Islet precursor cell (in vitro differentiated cells): ENCODE measurements at places on chromosomes 2 and 18.
A peak's percentile ranks its signal among the peaks of the same experiment; 100 is the strongest.

GRCh38 chr2:233990261-233990798, 60.2 kb upstream of the SPP2 start:
- DNase-seq = peak; percentile 29

GRCh38 chr2:56531668-56532420, 348.1 kb downstream of the CCDC85A start:
- no peak for DNase-seq

DNA sequence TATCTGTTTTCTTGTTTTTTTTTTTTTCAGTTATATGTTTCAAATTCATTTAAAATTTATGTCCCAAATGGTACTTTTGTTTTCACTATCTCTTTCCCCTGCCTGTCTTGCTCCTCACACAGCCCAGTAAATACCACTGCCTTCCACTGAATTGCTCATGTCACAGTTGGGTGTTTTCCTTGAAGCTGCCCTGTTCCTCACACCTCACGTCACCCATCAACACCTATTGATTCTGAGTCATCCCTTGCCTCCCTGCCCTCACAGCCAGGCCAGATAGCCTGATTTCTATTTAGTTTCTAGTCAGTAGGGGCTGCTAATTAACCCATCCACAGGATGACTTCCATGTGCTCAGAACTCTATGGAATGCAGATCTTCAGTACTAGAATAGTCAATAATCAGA, 25.3 kb downstream of the FSHR start:
- no peak for DNase-seq

DNA sequence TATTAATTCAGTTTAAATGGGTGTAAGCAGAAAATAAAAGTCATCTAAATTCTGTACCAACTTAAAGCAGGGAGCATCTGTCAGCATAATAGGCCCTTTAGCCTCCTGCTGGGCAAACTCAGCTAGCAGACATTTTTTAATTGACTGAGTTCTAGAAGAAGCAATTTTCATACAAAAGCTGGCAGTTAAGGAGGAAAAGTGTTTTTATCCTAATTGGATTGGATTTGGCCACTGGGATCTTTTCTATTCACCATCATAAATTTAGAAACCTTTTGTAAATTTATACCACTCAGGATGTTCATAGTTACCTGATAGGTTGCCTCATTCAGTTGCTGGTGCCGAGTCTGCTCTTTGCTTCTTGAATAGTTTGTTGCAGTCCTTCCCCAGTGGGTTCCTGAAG, 262.7 kb upstream of the FSIP2 start:
- no peak for DNase-seq

DNA sequence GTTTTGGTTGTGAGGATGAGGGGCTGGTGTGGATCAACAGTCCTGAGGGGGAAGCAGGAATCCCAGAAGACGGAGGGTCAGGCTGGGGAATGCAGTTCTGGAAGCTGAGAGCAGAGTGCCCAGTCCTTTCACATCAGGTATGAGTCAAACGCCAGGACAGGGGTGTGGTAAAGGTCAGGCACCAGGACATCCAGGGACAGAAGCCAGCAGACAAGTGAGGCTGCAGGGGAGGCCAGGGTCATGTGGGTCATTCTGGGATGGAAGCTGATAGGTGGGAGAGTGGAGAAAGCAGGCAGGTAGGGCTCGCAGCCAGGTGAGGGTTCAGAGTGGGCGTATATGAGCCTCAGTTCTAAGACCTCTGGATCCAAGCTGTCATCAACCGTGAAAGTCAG, 12.8 kb upstream of the GNLY start:
- DNase-seq = peak; percentile 92

DNA sequence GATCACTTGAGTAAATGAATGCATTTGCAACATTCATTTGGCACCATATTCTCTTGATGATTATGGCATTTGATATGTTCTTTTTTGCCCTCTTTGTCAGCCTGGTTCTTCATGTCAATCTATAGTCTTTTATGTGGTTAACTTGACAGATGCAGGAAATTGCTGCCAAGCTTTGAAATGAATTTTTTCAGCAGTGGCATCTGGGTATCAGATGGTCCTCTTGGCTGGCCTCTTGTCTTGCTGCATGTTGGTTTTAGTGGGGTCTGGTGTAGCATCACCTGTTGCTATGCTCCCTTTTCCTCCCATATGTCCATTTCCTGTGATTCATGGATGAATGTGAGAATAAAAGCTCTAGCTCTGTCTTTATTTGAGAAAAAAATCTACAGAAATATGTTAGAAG, 119.9 kb downstream of the DPP4 start:
- DNase-seq = no peak

DNA sequence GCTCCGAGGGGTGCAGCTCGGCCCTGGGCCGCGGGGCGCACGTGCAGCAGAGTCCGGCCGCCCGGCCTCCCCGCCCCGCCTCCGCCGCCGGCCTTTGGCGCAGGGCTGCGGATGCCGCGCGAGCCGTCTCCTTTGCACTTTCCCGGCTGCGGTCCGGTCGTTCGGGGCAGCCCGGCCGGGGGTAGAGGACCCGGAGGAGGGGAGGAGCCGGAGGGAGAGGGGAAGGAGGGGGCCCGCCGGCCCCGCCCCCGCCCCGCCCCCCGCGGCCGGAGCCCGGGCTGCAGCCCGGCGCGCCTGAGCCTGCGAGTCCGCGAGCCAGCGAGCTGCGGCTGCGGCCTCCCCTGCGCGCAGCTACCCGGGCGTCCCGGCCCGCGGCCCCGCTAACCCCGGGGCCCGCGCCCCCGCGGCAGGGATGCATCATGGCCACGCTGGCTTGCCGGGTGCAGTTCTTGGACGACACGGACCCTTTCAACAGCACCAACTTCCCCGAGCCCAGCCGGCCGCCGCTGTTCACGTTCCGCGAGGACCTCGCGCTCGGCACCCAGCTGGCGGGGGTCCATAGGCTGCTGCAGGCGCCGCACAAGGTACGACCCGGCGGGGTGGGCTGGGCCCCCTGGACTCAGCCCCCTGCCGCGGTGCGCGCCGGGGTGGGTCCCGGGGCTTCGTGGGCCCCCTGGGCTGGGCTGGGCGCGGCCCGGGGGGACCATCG, at the start of gene FHOD3:
FHOD3 (plus strand) TSS at position 297 of the 709 bp plus-strand sequence; CDS start at position 420, 123 bp downstream.
- DNase-seq = peak; percentile 91

DNA sequence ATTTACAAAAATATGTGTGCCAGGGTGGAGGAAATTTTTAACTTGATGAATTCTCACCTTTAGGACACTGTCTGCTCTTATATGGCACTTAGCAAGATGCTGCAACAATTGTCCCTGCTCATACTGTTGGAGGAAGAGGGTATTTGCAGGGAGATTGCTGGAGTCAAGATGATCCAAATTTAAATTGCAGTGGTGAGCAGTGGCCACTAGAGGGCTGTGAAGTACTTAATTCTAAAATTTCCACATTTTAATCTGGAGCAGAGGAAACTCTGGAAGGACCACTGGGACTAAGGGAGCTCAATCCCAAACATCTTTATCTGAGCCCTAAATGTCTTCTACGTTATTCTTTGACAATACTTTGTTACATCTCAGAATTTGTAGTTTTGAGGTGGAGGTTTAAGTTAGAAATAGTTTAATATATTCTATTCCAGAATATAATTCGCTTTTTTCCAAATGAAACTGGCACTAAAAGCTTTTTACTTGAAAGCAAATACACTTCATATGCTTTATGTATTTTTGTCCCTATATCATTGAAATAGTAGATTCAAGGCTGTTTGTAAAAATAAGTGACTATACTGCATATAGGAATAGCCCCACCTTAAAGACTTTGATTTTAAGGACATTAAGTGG, 33.0 kb upstream of the PTH2R start:
- DNase-seq = peak; percentile 74

GRCh38 chr2:69214898-69215297, 172.1 kb downstream of the GFPT1 start:
- DNase-seq = no peak

GRCh38 chr18:11005528-11005927, 143.8 kb downstream of the PIEZO2 start:
- peak; percentile 88 for DNase-seq

- DNase-seq = no peak
Observed at GRCh38 chr2:147110317-147110716, 734.5 kb upstream of the ACVR2A start.

DNA sequence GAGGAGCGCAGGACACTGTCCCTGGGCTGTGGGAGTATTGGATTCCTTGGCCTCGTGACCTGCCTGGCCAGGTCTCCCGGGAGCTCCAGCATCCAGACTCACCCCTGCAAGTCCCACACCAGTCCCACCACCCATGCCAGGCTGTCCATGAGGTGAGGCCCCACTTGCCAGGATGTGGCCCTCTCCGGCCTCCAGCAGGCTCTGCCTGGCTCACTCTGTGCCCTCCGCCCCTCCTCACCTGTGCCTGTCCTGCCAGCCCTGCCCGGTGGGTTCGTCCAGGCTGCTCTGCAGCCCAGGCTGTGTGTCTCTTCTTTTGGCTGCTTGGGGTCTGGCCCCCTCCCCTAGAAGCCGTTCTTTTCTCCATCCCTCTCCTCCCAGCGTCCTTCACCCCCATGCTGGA, 436.8 kb upstream of the MYT1L start:
- DNase-seq = no peak

DNA sequence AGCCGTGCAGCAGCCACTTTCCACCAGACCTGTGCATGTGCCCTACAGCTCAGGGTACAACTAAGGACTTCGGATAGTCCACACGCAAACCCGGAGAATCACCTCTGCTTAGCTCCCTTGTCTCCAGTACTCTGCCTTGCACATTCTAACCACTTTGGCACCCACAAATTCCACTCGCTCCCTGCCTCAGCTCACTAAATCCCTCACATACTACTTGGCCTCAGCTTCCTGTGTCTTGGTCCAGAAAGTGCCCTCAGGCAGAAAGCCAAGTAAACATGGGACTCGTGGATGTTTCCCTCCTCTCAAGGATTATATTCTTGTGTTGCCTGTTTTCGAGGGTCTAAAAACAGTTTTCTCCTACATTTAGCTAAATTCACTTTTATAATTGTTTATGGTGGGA, 157.8 kb upstream of the DAPL1 start:
- peak; percentile 67 for DNase-seq

- no peak for DNase-seq
Observed at GRCh38 chr2:100832885-100833284, 12.9 kb downstream of the NPAS2 start.

- no peak for DNase-seq
Observed at GRCh38 chr2:227188292-227188691, 23.9 kb downstream of the COL4A3 start.

DNA sequence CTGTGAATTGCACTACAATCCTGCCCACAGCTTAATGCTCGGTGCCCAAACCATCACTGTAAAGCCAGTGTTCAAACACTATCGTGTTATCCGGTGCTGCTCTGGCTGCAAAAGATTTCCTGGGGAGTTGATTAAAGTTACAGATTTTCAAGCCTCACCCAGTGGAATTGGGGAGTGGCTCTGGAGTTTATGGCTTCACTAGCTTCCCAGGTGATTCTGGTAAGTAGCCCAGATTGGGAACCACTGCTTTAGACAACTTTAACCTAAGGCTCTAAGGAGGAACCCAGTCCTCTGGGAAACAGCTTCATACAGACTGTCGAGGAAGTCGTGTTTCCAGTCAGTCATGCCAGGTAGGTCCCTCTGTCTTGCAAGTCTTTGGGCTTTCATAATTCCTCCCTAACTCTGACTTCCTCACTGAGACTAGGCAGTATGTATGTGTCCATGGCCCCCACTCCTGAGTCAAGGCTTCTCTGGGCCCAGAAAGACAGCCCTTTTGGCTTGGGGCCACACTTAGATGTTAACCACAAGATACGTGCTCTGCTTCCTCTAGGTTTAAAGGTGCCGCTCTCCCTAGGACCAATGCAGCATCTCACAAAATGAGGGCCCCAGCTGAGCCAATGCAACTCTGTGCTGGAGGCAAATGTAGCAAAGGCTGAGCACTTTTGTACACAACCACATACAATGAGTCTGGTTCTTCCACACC, 299.7 kb downstream of the PRKCE start:
- DNase-seq = peak; percentile 29

DNA sequence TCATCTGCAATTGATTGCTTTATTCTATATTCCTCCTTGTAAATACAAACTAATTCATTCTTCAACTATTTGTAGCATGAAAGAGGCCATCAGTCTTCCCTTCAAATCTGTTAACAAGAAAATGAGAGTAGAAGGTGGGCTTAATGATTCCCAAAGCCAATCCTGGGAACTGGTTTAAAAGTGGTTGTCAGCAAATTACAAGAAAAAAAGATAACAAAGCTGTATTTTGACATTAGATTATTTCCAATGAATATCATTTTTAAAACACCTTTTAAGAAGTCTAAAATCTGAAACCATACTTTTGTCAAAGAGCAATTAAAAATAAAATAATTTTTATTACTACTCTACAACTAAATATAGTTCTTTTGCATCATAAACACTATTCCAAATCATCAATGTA, 139.2 kb downstream of the DYM start:
- no peak for DNase-seq

- DNase-seq = peak; percentile 90
Observed at GRCh38 chr2:76599732-76600368, 889.1 kb upstream of the GCFC2 start.

DNA sequence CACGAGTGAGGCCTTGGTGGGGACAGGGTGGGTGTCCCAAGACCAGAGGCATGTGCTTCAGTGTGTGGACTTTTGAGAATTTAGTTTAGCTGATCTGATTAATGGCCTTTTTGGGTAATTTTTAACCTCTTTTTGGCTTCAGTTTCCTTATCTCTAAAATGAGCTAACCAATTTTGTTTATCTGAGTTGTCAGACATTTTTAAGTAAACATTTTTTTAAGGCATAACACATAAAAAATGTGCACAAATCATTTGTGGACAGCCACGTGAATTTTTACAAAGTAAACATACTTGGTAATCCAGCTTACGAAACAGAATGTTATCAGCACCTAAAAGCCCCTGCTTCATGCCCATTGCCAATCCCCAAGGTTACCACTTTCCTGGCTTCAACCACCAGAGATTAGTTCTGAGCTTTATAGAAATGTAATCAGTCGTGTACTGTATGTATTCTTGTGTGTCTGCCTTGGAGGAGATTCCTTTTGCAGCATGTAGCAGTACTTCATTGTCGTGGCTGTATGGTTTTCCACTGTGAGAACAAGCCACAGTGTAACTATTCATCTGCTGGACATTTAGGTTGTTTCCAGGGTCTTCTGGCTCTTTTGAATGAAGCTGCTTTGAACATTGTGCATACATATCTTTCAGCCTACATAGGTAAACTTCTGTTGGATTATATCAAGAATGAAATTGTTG, 8.4 kb upstream of the INO80C start:
- no peak for DNase-seq

DNA sequence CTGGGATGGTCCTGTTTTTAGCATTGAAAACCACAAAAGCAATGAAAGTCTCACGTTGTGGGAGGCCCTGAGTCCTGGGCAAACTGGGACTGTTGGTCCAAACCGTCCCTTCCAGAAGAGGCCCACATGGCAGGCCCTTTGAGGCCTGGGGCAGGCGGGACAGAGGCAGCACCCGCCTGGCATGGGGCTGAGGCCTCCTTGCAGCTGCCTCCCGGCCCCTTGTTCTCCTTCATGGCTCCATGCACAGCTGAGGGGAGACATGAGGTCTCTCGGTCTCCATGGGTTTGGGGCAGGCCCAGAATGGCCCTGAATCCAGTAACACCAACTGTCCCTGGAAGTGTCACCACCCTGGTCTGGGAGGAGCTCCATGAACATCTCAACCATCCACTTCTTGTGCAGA, 61.9 kb downstream of the RRM2 start:
- no peak for DNase-seq

DNA sequence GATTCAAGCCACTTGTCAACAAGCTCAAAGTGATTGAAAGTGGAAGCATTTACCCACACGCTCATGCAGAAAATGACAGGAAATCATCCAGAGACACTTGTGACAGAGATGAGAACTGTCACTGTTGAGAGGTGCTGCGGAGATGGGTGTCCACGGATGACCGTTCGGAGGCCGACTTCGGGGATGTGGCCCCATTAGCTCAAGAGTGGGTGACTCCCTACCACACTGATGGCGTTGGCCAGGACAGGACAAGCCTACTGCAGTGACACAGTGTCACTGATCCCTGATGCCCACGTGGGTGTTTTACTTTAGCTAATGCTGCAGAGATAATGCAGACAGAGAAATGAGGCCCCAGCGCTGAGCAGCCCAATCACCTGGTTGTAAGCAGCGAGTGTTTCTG, 81.5 kb upstream of the YWHAQ start:
- no peak for DNase-seq
